ENCODE measurements at places on chromosomes 4 and X. TPM values are rescaled to one million over a fixed set of nuclear protein-coding genes. Genes with fewer than 3 reads are reported as not detected.

- no peak for DNase-seq
Observed at GRCh38 chr4:57287687-57288604, 177.8 kb upstream of the IGFBP7 start.

DNA sequence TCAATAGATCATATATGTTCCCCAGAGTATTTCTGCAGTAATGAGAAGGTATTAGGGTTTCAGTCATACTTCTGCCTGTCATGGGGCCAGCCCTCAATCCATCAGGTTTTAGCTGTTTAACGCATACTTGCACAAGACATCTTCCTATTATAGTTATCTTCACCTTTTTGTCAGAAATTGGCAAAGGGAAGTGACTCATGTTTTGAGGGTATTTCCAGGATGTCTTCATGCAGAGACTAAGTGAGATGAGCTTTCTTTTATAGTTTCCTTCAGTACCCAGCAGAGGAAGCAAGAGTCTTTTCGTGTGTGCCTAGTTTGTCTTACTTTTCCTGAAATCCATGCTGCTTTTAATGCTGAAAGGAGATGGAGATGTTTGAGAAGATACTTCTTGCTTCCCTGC lies 9.5 kb downstream of the CSTF2 start:
- peak; percentile 42 for DNase-seq

GRCh38 chrX:19721726-19722370 lies 165.6 kb downstream of the SH3KBP1 start:
- no peak for DNase-seq

DNA sequence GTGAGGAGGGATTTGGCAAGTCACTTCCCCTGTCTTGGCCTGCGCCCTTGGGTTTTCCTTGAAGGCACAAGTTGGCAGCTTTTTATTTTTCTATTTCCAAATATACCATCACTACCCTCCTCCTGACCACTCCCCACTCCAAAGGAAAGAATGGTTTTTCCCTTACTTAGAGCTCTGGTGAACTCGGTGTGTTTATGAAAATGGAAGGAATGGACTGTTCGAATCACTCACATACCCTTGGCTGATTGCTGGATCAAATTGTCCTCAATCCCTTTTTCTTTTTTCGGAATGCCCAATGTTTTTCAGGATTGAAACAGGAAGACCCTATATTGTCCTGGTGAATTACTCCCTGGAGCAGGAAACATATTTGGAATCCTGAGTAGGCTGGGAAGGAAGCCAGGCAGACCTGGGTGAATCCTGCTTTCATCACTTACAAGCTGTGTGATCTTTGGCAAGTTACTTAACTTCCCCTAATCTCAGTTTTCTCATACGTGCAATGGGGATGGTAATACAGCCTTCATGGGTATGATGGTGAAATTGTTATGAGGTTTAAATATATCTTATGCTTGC lies 70.7 kb downstream of the RTL5 start:
- peak; percentile 73 for DNase-seq

DNA sequence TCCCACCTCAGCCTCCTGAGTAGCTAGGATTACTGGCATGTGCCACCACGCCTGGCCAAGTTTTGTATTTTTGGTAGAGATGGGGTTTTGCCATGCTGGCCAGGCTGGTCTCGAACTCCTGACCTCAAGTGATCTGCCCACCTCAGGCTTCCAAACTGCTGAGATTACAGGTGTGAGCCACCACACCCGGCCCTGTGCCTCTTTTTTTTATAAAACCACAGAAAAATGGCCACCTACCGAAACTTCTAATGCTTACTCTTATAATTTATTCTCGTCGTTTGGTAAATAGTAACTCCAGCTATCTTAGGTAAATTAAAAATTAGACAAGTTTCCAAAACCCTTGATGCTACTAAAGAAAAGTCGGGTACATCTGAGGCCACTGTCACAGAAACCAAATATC lies 54.4 kb downstream of the IRF2 start:
- no peak for DNase-seq

DNA sequence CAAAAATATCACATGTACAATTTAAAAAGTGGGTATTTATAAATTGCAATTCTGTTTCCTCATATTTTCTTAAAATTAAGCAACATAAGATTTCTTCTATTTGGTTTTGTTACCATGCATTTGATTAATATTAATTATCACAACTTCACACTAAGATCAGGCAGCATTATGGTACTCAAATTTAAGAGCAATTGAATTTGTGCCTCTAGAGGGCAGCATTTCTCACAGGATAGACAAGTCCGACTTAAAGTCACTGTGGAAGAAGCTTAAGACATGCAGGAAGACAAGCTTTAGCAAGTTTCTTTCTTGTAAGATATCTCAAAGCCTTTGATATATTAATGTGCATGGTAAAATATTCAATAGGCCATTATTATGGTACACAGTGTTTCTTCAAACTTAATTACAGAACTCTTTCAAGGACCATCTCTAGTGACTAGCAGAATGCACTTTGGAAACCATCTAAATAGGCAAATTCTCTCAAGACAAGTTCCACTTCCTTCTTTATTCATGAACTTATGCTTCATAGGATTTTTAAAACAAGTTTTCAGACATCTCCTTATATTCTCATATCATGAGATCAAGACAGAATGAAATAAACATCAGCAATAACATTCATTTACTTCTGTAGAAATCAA lies 35.0 kb downstream of the FBXW7 start:
- DNase-seq = peak; percentile 95

DNA sequence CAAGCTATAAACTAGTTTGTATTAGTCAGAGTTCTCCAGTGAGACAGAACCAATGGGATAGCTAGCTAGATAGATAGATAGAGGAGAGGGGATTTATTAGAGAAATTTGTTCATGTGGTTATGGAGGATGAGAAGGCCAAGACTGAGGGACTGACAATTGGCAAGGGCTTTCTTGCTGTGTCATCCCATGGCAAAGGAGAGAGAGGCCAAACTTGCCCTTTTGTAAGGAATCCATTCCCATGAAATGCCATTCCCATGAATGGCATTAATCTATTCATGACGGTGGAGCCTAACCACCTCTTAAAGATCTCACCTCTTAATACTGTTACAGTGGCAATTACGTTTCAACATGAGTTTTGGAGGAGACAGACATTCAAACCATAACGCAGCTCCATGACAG lies 58.1 kb downstream of the LINC00632 start:
- no peak for DNase-seq

DNA sequence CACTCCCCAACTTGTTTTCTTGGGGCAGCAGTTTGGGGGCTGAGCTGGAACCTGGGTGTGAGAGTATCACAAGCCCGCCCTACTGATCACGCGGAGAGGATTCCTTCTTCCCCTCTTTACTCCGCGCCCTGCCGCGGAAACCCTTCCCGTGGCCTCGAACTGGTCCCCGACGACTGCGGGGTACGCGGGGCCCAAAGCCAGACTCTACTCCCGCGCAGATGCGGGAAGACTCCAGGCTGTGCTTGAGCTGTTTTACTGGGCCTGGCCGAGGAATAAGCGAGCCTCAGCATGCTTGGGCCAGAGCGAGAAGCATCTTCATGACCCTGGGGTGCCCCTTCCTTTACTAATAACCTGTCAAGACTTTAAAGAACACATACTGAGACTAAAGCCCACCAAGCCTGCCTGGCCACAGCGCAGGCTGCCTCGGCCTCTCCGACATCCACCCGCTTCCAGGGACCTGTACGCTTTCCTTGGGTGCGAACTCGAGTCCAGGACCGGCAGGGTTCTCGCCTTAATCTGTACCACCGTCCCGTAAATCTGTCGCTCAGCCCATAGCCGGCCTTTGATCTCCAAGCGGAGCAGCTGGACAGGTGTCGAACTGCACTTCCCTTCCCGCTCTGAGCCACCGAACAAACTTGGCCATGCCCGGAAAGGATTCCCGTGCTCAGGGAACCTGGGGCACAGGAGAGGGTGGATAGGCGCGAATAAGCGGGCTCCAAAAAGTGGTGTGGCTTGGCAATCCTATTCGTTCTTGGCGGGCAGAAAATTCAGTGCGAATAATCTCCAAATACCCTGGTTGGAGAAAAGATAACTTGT lies 55.0 kb upstream of the TMEM33 start:
- DNase-seq = no peak

DNA sequence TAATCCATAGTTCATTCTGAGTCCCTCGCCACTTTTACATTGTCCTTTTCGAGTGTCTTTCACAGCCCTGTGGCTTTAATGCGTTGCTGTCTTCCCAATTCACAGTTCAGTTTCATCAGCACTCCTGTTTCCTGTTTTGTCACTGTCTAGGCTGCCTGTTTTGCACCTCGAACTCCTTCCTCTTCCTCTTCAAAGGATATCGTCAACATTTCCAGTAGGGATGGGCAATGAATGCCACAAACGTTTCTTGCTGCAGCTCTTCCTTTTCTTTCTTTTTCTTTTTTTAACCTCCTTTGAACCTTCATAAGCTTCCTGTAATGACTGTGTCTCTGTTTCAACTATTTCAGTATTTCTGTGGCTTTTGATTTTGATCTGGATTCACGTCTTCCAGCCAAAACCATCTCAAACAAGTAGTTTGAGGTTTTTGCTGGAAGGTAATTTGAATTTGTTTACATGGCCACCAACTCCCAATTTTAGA lies 105.4 kb downstream of the ANXA3 start:
- DNase-seq = peak; percentile 76

- peak; percentile 27 for DNase-seq
Observed at GRCh38 chr4:15043226-15043625, 40.9 kb downstream of the CPEB2 start.

- no peak for DNase-seq
Observed at GRCh38 chrX:155218777-155219176, 2.5 kb downstream of the VBP1 start.

- peak; percentile 83 for DNase-seq
Observed at GRCh38 chr4:147590249-147590920, 26.8 kb upstream of the TMEM184C start.

DNA sequence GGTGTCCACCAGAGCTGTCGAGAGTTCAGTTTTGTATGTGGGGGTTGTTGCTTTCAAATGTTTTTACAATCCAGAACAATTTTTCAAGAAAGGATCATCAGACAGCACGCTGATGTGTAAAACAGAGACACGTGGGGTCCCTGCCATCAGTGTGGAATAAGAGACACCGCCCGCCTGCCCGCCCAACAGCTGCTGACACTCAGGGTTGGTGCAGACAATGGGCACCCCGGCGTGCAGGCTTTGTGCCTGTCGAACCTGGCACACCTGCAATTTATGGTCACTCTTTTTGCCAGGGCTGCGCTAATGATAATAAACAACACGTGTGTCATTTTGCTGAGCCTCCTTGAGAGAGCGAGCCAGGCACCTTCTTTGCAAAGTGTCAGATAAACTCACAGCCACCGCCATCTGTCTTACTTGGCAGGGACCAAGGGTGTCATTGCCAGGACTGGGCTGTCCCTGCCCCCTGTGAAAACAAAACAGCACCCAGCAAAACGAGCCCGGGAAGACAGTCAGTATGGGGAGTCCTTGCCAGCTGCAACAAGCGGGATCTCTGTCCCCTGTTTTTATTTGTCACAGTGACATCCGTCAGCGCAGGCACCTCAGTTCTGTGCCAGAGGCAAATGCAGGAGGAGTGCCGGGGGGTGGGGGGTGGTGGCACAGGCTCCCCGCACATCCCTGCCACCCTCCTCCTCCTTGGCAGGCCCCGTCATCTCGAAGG lies 69.1 kb downstream of the PSAPL1 start:
- DNase-seq = no peak

- DNase-seq = peak; percentile 73
Observed at GRCh38 chrX:151753313-151754046, 18.9 kb downstream of the CNGA2 start.

DNA sequence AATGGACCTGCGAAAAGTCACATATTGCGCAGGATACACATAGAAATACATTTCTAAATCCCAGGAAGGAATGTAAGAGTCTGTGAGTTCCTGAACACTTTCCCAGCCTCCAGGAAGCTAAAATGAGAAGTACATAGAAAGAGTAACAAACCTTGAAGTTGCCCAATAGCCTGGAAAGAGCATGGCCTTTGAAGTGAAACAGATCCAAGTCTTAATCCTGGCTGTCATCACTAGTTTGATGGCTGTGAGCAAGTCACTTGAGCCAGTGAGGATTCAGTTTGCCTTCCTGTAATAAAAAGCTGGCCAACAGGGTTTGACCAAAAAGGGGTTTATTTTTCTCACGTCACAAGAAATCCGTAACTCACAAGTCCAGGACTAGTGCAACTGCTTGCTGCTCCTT lies 69.8 kb downstream of the ARHGEF38 start:
- DNase-seq = no peak

DNA sequence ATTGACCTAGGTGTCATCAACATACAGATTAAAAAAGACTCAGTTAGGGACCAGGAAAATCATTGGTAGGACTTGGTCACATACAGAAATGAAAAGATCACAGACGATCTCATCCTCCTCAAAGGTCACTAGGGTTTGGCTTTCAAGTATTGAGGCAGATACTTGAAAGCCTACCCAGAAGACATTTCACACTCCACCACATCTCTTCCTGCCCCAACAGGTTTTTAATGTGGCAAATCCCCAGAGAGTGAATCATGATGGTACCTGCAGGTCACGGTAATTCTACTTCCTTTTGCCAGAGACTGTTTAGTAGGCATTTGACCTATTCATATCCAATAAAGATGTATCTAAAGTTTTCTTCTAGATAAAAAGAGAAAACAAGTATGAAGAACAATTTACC lies 44.1 kb downstream of the INPP4B start:
- no peak for DNase-seq

DNA sequence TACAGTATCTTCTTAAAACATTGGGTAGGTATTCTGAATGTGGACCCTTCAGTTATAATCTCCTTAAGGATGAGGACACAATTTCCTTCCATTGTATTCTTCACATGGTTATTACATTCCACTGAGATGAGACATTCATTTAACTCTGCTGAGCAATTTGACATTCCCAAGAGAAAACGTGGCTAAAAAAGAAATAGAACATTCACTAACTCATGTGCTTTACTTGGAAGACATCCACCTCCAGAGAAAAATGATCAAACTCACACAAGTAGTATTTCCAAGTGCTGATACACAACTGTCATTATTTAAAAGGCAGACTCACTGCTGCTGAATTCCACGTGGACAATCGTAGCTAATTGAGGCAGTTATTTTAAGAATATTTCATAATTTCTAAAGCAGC lies 227.9 kb upstream of the ANKRD50 start:
- DNase-seq = peak; percentile 98

- DNase-seq = no peak
Observed at GRCh38 chrX:41588271-41588670, 100.5 kb upstream of the GPR34 start.

- DNase-seq = no peak
Observed at GRCh38 chr4:185624259-185624589, 88.9 kb upstream of the PDLIM3 start.

Gene TIGD4
- total RNA-seq = 0.17 TPM

Gene GASK1B
- total RNA-seq = 205 TPM

Gene PAGE2
- not detected for total RNA-seq

Gene TNIP3
- 0.28 TPM for total RNA-seq

Gene FHDC1
- total RNA-seq = 0.68 TPM

Gene CLDN22
- total RNA-seq = not detected
